ENCODE measurements at places on chromosomes 6 and 20. TPM values are rescaled to one million over a fixed set of nuclear protein-coding genes. Genes with fewer than 3 reads are reported as not detected.

ZNF391 gene
- 0.76 TPM for total RNA-seq

DBNDD2 gene
- total RNA-seq: 22.5 TPM

SPATS1 gene
- total RNA-seq: not detected

RUNX2 gene
- 12.7 TPM for total RNA-seq

VWA7 gene
- 6.0 TPM for total RNA-seq

HRH3 gene
- not detected for total RNA-seq

TXLNB gene
- 0.42 TPM for total RNA-seq

GJA10 gene
- 0.15 TPM for total RNA-seq

SLC4A11 gene
- 1.9 TPM for total RNA-seq

OTOR gene
- not detected for total RNA-seq

RAET1G gene
- total RNA-seq: not detected

VSX1 gene
- total RNA-seq: not detected

Measured in T-helper 1 cell treated with Interleukin-12 subunit alpha and Interleukin-12 subunit beta and Interleukin-4 antibody, amounts not matched to agents 30 ng/mL and 1 ng/mL, for 36 hours (primary cell).